Stimulated activated CD4-positive, alpha-beta T cell treated with anti-CD3 and anti-CD28 coated beads, TNF-alpha, amount 100 ng/mL, for 48 hours (primary cell): ENCODE measurements at places on chromosomes 1 and 21.

GRCh38 chr1:112712191-112712590 lies 2.9 kb downstream of the PPM1J start:
- no peak for DNase-seq

DNA sequence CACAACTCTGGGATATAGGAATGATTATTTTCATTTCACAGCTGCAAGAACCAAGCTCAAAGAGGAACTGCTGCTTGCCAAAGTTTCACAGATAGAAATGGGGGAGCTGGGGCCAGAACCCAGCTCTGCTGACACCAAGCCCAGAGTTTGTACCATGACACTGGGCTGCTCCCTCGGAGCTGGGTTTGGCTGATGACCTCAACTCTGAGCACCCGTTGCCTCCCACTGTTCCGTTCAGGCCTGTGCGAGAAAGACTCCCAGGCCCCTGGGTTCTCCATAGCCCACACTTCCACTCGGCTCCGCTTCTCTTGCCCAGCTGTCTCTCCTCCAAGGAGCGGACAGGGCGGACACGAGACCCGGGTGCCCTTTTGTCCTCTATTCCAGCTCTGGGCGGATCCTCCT lies 55.2 kb downstream of the NGF start:
- no peak for DNase-seq

DNA sequence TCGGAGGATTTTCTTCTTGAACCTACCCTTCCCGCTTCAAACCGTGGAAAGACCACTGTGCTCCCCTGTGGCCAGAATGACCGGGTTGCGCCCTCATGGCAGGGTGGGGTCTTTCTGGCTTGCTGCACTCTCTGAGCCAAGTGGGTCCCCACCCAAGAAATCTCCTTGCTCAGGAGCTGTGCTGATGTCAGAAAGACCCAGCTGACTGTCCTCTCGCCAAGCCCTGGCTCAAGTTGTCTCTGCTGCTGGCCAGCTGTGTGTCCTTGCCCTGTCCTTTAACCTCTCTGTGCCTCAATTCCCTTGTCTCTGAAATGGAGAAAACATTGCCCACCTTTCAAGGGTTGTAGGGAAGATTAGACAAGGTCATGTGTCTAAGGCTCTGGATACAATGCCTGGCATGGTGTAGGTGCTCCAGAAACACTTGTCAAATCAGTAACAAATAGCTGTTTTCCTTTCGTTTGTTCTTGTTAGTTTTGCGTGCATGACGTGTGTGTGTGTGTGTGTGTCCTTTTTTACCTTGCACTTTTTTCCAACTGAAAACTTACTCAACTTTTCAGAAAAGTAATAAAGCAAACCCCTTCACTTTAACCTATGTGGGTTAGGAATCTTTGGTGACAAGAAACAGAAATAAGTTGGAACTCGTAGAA lies 41.1 kb upstream of the RPL11 start:
- no peak for DNase-seq

GRCh38 chr21:41666641-41667081 lies 100.2 kb downstream of the RIPK4 start:
- DNase-seq = no peak

DNA sequence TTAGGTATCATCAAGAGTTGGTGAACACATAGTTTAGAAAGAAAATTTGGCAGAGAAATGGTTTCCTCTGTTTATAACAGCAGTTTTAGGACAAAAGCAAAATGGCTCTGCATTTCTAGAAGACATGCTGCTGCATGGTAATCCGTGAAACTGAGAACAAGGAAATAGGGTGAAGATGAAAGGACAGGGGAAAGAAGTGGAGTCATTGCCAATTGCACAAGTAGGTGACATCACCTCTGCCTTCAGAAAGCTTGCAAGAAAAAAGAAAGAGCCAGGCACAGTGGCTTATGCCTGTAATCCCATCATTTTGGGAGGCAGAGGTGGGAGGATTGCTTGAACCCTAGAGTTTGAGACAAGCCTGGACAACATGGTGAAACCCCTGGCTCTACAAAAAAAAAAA lies 217.6 kb downstream of the LMX1A start:
- no peak for DNase-seq

GRCh38 chr1:26772687-26773086 lies 15.1 kb upstream of the PIGV start:
- DNase-seq = no peak

- no peak for DNase-seq
These were observed 291.5 kb downstream of the FAM72C start for GRCh38 chr1:143680304-143680703.

- DNase-seq = no peak
These were observed 7.0 kb downstream of the COL24A1 start for GRCh38 chr1:86149591-86149990.

- no peak for DNase-seq
These were observed 130.8 kb downstream of the LACTBL1 start for GRCh38 chr1:22841860-22842281.

DNA sequence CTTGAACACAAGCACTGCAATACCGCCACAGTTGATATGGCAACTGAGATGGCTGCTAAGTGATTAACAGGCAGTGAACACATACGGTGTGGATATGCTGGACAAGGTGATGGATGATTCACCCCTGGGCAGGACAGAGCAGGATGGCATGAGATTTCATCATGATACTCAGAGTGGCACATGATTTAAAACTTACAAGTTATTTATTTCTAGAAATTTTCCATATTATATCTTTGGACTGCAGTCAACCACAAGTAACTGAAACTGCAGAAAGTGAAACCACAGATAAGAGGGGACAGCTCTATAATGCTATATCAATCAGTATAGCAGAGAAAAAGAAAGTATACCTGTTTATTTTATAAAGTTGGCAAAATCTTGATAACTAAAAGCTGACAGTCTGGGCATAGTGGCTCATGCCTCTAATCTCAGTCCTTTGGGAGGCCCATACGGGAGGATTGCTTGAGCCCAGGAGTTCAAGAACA lies 47.9 kb downstream of the PHACTR4 start:
- DNase-seq = no peak

DNA sequence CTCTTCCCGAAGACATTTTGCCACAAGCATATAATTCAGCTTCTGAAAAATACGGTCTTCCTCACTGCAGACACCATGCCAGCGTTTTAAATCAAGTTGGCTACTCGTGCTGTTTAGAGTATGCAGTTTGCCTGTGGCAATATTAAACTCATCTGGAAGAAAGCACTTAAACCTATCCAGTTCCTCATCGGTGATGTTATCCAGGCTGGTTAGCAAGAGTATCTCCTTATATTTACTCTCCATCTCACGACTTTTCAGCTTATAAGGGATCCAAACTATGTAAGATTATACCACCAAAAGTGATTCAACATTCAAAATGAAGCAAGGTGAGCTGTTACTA lies 9.7 kb upstream of the IFI16 start:
- no peak for DNase-seq

DNA sequence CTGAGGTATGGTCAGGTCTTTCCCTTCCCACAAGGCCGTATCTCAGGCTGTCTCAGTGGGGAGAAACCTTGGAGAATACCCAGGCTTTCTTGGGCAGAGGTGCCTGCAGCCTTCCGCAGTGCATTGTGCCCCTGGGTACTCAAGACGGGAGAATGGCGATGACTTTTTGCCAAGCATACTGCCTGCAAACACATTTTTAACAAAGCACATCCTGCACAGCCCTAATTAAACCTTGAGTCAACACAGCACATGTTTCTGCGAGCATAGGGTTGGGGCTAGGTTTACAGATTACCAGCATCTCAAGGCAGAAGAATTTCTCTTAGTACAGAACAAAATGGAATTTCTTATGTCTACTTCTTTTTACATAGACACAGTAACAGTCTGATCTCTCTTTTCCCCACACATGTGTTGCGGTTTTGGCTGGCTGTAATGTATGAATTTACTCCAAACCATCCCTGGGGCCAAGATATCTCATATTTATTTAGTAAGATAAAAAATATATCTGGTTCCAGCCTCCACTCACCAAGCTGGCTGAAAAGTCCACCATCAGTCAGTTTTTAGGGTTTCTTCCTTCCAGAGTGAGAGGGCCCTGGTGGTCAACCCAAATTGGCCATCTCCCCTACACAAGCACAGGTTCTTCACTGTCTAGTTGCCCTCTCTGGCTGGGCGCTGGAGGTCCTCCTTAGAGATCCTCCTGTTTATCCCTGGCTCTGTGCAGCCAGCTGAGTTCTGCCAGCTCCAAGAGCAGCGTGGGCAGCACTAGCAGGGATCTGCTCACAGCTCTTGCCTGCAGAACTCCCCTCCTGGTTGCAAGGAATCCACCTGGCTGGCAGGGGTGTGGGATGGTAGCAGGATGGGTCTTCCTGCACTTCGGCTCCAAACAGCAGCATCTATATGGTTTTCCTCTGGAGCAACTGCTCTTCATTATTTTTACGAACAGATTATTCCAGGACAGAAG lies 2.6 kb downstream of the FAAH start:
- DNase-seq = no peak

DNA sequence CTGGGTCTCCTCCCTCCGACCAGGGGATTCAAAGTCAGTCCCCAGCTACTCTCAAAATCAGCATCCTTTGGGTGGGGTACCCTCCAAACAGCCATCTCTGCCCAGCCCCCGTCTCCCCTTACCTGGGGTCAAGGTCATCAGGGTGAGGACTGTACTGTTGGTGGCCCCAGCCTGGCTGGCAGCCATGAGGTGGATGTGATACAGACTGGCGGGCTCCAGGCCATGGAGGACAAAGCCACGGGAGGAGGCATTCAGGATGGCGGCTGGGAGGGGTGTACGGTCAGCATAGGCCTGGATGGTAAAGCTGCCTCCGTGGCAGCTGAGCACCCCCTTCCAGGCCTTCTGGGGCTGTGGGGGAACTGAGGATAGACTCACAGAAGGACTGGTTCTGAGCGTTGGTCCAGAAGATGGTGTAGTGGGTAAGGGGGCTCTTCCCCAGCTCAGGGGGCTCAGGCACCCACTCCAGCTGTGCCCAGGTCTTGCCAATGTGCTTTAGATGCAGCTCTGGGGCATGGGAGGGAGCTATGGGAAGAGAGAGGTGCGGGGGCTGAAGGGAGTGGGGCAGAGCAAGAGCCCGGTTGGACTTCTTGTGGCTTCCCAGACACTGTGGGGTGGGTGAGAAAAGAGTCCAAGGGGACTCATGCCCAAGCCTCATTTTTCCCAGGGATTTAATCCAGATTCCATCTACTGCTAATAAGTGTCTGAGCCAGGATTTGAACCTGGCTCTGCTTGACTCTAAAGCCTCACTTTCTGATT lies 3.7 kb upstream of the MRPS15 start:
- no peak for DNase-seq

GRCh38 chr1:239891621-239892358 lies 199.9 kb upstream of the FMN2 start:
- DNase-seq = no peak

DNA sequence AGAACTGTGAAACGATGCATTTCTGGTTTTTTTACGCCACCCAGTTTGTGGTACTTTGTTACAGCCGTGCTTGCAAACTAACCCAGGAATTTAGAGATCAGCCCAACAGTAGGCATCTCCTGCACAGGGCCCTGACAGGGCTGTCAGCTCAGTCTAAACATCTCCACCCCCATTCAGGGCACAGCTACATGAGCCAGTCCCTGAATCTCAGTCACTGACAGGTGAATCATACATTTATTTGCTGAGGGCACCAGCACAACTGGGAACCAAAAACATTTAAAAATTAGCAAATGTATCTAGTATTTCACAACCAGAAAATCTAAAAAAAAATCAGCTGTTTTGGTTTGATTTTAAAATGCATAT lies 30.7 kb downstream of the PRDX6 start:
- no peak for DNase-seq

DNA sequence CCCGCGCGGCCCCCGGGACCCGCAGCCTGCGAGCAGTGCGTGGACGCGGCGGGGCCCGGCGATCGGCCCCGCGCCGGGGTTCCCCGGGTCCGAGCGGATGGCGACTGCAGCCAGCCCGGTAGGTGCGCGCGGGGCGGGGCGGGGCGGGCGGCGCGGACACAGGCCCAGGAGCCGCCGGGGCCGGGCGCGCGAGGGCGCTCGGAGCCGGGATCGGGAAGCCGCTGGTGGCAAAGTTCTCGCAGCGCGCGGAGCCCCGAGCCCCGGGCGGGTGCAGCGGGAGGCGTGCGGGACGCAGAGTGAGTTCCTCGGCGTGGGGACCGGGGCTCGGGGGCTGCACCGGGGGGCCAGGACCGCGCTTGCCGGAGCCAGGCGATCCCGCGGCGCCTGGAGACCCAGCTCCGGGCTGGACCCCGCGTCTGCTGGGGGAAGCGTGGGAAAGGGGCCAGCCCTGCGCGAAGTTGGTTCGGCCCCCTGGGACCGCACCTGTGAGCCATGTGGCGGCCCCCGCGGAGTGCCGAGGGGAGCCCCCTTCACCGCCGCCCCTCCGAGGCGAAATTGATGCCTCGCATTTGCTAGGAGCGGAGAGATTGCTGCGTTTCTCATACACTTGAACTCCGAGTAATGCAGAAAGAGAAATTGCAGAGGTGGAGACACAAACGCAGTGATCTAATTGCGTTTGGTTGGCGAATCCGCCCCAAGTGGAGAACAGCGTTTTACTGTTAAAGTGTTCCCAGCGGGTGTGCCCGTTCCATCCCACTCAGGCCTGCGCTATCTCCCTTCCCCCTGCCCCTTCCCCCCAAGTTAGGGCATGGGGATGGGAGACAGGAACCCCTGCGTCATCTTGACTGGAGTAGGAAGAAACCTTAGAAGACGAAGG lies 228.9 kb upstream of the TMEM51 start:
- DNase-seq = no peak

DNA sequence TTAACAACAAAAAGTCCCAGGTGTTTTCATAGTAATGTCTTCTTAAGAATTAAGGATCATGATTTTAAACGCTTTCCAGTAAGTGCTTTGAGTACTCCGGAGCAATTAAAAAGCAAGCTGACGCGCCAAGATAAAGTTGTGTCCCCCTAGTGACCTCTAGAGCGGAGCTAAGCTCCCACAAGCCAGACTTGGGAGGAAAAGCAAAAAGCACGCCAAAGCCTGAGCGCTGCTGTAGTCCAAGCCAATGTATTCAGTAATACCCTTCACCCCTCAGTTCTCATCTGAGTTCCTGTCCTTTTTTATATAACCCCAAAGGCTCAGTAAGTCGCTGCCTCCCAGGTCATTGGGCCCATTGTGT lies 3.5 kb upstream of the SLC44A5 start:
- DNase-seq = no peak

- no peak for DNase-seq
These were observed 6.4 kb downstream of the IL12RB2 start for GRCh38 chr1:67313934-67314671.

GRCh38 chr1:65269612-65270011 lies 39.7 kb upstream of the DNAJC6 start:
- no peak for DNase-seq

DNA sequence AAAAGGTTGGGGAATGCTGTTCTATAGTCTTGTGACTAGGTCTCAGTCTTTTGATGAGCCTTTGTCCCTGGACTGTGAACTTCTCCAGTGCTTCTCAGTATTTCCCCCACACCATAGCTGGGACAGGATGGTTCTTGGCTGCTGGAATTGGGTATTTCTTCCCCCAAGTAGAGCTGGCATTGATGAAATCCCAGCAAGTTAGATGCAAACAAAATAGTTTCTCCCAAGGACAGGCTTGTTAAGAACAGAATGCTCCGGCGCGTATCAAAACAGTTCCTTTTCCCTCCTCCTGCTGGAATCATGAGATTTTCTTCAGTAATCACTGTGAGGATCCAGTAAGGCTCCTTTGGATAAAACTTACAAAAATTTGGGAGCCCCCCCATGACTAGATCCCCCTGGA lies 162.6 kb downstream of the PIK3R3 start:
- no peak for DNase-seq
